ENCODE measurements at places on chromosomes 4 and X. TPM values are rescaled to one million over a fixed set of nuclear protein-coding genes. Genes with fewer than 3 reads are reported as not detected.

- no peak for DNase-seq
Measured at GRCh38 chr4:163611784-163612445, 117.4 kb downstream of the TMA16 start.

SHROOM3 gene
- 10.8 TPM for total RNA-seq

DNA sequence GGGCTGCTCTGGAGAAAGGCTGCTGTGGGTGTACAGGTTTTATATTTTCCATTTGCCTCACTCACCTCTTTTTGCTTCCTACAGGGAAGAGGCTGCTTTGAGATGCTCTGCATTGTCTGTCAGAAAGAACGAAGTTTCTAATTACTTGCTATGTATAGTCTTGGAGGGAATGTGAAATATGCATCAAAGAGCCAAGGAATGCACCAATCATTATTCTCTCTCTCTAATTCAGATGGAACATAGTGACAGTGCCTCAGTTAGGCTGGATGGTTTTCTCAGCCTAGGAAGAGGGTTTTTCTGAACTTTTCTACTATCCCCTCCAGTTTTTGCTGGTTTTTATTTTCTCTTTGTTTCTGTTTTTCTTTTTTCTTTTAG is 106.8 kb upstream of the SLC4A4 start:
- no peak for DNase-seq

HCFC1 gene
- 41.4 TPM for total RNA-seq

BLOC1S4 gene
- total RNA-seq: 9.1 TPM

DNA sequence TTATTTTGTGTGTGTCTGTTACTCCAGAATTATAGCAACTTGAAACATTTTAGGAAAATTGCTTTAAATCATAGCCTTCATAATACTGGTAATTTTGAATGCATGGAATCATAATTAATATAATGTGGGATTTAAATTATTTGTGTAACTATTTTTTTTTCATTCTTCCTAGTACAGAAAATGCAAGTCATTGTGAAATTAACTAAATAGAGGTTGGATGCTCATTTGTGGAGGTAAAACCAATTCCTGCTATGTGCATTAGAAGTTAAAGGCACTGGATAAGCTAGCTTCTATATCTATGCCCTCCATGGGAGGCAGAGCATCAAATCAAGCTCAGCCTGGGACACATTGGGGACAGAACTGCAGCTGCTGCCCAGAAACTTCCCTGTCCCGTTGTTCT is 1048.5 kb upstream of the PABPC4L start:
- DNase-seq: no peak

GRCh38 chrX:16465081-16465876 is 184.7 kb upstream of the S100G start:
- DNase-seq: no peak

RASL11B gene
- 12.7 TPM for total RNA-seq

CT47B1 gene
- not detected for total RNA-seq

CLGN gene
- total RNA-seq: 76.2 TPM

DNA sequence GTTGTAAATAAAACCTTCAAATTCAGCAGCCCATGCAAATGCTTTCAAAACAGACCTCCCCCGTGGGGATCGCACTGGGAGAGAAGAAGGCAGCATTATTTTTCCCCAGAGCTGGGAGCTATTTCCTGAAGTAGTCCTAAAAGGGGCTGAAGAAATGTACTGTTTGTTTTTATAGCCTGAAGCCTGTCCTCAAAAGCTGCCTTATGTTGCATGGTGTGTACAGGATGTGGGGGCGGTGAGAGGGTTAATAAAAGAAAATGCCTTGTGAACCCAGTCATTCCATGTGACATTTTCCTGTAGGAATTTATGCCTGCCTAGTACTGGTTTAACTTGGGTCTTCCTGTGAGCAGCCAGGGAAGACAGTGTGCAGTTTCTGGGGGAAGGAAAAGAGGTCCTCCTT is 144.1 kb downstream of the SOWAHB start:
- DNase-seq: peak; percentile 44

DNA sequence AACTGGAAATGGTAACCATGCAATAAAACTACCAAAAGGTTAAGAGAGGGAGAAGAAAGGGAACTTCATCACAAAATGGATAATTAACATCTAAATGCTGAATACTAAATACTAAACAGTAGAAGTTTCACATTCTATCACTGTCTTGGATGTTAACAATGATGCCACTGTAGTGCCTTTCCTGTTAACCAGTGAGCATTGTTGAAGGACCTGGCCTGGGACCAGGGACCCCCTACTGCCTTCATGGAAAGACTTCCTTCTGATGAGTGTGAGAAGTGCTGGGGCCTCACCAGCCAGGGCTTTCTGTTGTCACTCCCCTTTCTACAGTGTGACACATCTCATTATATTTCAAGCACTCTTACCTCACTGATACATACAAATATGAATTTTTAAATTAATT is 739.3 kb upstream of the FTHL17 start:
- DNase-seq: no peak

GRCh38 chr4:47749858-47750257 is 88.0 kb downstream of the CORIN start:
- no peak for DNase-seq

GRCh38 chrX:38006291-38006690 is at the start of gene SYTL5:
Gene SYTL5 (plus strand): TSS chrX:38006553. CDS start chrX:38033890, 27,337 bp downstream.
- DNase-seq: no peak

DNA sequence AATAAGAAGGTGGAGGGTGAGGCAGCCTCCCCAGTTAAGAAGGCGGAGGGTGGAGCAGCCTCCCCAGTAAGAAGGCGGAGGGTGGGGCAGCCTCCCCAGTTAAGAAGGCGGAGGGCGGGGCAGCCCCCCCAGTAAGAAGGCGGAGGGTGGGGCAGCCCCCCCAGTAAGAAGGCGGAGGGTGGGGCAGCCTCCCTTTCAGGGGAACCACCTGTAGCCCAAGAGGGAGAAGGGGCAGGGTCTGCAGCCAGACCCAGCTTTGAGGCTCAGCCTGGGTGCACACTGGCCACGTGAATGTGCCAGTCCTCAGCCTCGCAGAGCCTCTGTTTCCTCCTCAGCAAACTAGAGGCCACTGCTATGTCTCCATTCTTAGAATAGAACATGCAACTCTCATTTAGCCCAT is 52.6 kb downstream of the HMX1 start:
- no peak for DNase-seq

DNA sequence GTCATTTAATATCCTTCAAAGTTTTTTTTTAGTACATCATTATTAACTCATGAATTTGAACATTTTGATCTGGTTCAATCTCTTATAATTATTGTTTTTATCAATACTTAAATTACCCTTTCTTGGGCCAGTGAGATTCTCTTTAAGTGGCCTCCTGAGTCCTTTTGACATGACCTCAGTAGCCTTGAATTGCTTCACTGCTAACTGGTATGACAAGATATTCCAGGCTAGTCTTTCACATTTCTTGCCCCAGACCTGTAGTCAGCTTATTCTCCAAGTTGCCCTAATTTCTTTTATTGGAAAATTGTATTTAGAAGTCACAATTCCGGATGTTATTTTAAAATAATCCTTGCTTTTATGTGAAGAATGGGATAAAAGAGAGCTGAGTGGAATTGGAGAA is 35.4 kb upstream of the FBXW7 start:
- DNase-seq: no peak

F8A2 gene
- total RNA-seq: not detected

ENAM gene
- 3.1 TPM for total RNA-seq

- no peak for DNase-seq
Measured at GRCh38 chr4:94412658-94413038, 39.1 kb upstream of the PDLIM5 start.

ITIH6 gene
- total RNA-seq: not detected

- DNase-seq: no peak
Measured at GRCh38 chr4:119564106-119564505, 64.5 kb downstream of the PDE5A start.

GRCh38 chr4:8886612-8887406 is 15.2 kb upstream of the HMX1 start:
- no peak for DNase-seq

DNA sequence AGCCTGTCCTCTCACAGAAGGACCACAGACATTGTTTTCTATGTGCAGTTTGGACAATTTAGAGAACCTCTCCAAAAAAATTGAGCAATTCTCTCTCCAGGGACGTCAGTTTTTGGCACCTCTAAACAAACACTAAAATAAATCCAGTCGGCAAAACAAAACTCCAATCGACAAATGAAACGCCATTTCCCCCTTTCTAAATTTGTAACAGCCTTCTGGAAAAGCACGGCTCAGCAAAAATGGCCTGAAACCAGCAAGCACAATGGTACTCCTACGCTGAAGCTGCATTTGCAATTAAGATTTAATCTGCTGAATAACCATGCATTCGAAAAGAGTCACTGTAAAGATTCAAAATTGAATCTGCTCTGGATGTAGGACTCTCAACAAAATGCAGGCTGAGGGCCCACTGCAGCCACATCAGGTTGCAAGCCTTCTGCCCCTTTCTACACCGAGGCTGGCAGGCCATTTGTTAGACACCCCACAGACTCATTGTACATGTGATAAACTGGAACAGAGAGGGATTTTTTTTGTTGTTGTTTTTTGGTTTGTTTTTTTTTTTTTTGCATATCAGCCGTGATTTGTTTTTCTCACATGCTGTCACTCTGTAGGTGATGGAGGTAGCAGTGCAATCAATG is 79.9 kb upstream of the MAP3K15 start:
- DNase-seq: no peak

LRP2BP gene
- total RNA-seq: 1.7 TPM

TMPRSS11B gene
- total RNA-seq: not detected

DNA sequence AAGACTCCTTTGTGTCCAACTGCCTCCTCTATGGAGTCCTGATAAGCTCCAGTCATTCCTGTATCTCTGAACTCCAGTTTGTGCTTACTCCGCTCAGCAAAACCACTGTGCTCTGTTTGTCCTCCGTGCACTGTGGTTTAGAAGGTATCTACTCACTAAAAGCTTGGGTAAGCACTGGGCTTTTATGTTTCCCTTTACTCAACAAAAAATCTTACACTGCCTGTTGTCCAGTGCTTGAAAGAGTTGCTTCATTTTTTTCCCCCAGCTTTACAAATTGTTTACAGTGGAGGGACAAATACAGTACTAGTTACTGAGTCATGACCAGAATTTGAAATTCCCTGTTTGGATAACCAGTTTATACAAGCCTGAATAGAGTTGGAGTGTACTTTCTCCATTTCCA is 545.3 kb upstream of the FAT1 start:
- DNase-seq: no peak

TMEM271 gene
- total RNA-seq: not detected

DNA sequence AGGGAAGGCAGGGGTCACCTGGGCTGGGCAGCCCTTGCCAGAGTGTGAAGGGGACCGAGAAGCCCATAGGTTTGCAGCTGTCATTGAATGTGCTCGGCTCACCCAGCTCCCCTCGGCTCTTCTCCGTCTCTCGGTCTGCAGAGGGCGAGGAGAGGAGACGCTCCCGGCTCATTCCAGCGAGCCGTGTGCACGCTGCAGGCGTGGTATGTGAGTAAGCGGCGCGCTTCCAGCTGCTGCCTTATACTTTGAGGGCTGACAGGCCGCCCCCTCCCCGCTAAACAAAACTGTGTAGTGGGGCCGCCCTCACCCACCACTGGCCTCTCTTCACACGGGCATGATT is 23.0 kb upstream of the BCORL1 start:
- DNase-seq: no peak

DNA sequence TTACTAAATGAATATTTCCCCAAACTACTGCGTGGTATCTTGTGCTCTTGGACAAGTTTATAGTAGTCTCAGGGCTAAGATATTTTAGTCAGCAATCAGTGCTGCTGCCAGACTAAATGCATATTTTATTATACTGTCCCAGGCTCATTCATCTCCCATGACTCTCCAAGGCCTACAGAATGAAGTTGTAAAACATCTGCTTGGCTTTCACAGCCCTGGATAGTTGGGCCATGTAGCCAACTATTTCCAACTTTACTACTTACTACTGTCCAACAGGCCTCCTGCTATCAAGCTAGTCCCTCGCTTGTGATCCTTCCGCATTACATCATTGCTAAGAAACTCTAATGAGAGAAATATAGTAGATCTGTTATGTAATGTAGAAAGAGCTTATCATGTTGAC is 31.4 kb downstream of the MAGEB16 start:
- DNase-seq: no peak

KLHL4 gene
- 2.5 TPM for total RNA-seq

DNA sequence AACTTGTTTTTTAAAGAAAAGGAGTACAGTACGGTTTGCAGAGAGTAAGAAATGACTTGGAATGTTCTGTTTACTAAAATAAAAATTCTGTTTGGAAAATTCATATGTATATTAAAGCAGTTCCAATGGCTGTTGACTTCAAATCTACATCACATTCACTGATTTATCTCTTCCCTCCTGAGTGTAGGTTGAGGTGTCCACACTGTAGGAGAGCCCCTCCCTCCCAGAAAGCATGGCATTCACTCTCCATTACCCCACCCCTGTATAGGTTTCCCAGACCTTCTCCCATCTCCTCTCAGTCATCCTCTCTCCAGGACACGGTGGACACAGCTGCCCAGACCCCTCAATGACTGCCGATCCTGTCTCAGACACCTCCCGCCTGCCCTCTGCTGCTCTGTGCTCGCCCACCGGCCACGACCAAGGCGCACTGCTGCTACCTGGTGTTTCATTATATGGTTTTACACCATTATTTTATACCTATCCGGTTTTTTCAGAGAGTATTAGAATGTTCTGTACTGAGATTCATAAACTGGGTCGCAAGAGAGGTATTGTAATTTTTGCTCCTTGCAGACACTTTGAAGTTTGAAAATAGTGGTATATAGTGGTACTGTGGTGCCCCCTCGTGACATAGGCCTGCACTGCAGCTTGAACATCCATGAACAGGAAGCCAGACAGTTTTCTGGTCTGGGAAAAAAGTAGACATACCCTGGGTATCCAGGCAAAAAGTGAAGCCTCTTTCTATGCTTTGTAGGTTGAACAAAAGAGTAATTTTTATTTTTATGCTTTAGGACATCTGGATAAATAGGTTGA is 38.8 kb upstream of the BEX4 start:
- peak; percentile 79 for DNase-seq

Measured in right cardiac atrium (tissue), 5 donors.